Lung microvascular endothelial cell (primary cell): ENCODE measurements at places on chromosomes 12 and 14. TPM values are rescaled to one million over a fixed set of nuclear protein-coding genes. Genes with fewer than 3 reads are reported as not detected.

DNA sequence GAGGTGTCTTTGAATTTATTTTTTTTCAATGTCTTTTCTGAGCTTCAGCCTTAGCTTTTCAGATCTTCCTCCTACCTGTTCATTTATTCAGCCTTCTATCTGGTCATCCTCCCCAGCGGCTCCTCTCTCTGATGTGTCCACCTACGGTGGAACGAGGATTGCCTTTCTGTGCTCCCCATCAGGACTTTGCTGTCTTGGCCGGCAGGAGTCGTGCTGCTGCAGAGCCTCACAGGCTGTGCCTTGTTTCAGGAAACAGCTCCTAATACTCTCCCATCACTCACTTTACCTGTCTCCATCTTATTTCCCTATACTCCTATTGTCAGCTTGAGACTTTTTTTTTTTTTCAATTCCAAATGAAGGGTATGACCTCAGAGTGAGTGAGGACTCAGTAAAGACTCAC is 76.9 kb downstream of the KICS2 start:
- no peak for DNase-seq

DNA sequence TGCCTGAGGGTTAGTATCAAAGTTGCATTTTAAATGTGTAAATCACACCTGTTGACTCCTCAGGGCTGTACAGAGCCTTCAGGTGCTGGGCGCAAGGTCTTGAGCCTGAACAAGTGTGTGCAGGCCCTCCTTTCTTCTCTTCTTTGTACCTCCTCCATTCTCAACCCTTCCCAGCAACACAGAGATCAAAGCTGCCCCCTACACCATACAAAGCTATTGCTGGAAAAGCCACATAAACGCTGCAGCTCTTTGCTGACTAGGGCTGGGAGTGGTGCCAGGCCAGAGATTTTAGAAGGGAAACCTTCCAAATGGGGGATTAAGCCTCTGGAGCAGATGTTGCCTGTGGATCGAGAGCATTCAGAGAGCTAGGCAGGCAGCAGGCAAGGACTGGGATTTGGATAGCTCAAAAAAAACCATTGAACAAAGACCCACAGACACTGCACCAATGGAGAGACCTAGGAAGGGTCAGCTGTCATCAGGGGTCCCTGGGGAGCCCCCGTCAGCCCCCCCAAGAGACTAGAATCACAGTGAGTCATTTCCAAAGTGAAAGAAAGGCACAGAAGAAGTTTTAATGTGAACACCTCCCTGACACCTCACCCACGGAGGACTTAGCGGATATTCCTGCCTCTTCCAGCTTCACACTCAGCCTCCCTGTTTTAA is 18.2 kb upstream of the SUSD6 start:
- DNase-seq: no peak

GRCh38 chr12:39443929-39444209 is 949 bp upstream of the KIF21A start:
- no peak for DNase-seq

DNA sequence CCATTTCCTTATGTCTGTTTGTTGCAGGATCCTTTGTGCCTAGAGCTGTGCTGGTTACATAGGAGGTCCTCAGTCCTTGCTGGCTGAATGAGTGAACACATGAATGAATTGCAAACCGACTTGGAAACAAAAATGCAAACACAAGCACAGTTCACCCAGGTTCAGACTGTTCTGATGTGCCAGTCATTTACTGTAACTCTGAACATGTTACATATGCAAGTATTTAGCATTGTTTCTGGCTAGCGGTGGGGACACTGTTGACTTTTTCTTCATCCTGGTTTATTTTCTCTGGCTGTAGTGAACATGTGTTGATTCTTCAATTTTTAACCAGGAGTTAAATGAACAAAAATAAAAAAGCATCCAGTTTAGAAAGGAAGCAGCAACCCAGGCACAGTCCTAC is 33.4 kb downstream of the TSPAN9 start:
- no peak for DNase-seq

DNA sequence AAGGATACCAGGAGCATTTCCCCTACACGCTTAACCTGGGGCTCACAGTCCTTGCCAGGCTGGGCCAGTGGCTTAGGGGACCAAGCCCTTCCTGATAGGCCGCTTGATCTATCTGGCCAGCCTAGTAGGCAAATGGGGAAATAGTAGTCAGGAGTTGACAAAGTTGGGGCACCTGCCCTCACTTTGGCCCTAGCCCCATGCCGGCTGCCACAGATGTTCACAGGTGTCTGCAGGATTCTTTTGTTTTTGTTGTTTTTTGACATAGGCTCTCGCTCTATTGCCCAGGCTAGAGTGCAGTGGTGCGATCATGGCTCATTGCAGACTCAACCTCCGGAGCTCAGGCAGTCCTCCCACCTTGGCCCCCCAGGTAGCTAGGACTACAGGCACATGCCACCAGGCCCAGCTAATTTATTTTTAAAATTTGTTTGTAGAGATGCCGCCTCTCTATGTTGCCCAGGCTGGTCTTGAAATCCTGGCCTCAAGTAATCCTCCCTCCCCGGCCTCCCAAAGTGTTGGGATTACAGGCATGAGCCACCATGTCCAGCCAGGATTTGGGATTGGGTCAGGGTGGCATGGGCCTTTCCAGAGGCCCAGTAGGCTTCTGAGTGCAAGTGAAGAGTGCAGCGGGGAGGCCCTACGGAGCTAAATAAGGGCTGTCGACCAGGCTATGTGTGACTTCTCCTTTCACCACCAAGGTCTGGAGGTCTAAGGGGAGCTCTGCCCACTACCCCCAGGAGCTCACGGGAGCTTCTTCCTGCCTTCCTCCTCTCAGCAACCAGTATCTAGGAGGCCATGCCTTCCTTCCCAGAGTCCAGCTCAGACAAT is 15.5 kb upstream of the HDAC7 start:
- DNase-seq: no peak

GRCh38 chr12:89451841-89452251 is 72.8 kb downstream of the GALNT4 start:
- DNase-seq: peak; percentile 91

- DNase-seq: no peak
Measured at GRCh38 chr14:74429221-74429691, 3.2 kb upstream of the SYNDIG1L start.

- no peak for DNase-seq
Measured at GRCh38 chr12:54292083-54292930, 8.5 kb downstream of the NFE2 start.

GRCh38 chr12:39620659-39621658 is 1.4 kb upstream of the ABCD2 start:
- DNase-seq: no peak

- DNase-seq: no peak
Measured at GRCh38 chr12:125114365-125115141, 49.3 kb downstream of the AACS start.

GRCh38 chr12:40157336-40157735 is 51.5 kb upstream of the SLC2A13 start:
- DNase-seq: no peak

GRCh38 chr12:18932715-18933114 is 194.8 kb downstream of the CAPZA3 start:
- DNase-seq: no peak

GRCh38 chr12:49304161-49304560 is 9.2 kb downstream of the PRPH start:
- no peak for DNase-seq

GRCh38 chr12:130649101-130650045 is 66.7 kb downstream of the RIMBP2 start:
- DNase-seq: no peak

GRCh38 chr12:25386831-25387731 is 136.4 kb upstream of the KRAS start:
- DNase-seq: peak; percentile 92

DNA sequence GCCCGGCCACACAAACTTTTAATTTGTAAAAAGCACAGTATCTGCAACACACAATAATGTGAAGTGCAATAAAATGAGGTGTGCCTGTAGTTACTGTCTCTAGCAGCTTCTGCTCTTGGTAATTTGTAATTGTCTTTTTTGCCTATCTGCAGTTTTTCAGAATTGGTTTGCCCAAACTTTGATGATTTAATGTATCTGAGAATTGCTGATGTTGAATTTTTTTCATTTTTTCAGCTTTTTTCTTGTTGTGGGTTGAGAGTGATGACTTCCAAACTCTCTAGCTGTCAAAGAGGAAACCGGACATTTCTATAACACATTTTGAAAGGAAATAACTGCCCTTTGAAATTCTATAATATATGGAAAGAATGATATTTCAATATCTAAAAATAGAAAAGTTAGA is 236.9 kb downstream of the RERGL start:
- DNase-seq: no peak

DNA sequence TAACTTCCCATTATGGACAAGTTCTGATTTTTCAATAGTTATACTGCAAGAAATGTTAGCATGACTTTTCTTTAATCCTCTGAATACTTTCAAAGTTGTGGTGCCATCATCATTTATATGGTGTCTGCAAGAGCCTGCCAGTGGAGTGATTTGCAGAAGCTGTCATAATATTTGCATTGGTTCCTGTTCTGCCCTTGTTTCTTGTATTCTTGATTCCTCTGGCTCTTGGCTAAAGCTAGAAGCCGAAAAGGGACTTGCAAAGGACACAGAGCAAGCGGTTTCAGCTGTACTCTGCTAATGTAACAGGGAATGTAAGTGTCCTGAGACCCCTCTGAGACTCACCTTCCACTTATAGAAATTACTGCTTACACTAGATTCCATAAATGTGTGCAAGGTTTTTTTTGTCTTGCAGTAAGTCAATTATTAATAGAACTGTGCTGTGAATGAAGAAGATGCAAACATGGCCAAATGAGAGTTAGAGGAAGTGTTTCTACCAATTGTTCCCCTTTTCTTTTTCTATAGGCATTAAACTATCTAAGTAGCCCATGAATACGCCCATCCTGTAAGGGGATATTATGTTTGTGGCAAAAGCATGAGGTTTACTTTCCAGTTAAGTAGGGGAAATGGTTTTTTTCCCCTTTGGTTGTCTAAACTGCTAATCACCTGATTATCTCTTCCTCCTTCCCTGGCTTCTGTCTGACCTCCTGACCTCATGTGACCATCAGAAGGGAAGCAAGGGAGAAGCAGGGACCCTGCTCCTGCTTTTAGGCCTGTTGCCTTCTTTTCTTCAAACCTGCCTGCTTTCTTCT is 5.3 kb downstream of the DYRK4 start:
- peak; percentile 23 for DNase-seq

DNA sequence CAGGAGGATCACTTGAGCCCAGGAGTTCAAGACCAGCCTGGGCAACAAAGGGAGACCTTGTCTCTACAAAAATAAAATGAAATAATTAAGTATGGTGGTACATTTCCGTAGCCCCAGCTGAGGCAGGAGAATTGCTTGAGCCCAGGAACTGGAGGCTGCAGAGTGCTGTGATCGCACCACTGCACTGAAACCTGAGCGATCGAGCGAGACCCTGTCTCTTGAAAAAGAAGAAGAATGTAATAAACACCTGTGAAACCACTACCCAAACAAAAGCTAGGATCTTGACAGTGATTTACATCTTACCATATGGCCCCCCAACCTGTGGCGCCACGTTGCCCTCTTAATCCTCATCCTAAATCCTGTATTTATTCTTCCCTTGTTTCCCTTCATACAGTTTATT is 5.7 kb upstream of the DTX1 start:
- DNase-seq: no peak

GRCh38 chr14:52852810-52853521 is 61.6 kb upstream of the GNPNAT1 start:
- peak; percentile 24 for DNase-seq

- no peak for DNase-seq
Measured at GRCh38 chr12:131559517-131560516, 151.1 kb upstream of the SFSWAP start.

- DNase-seq: no peak
Measured at GRCh38 chr14:68655021-68655831, 137.6 kb downstream of the ZFP36L1 start.

GRCh38 chr12:131919051-131919347 is 10.1 kb upstream of the PUS1 start:
- no peak for DNase-seq

The DIO2 gene
- not detected in 2 replicates for total RNA-seq

The RASSF8 gene
- 31.4 and 43.3 TPM in 2 replicates for total RNA-seq

The CLEC1B gene
- not detected in 2 replicates for total RNA-seq

The TSHR gene
- not detected in 2 replicates for total RNA-seq

The PGF gene
- 20.2 and 92.0 TPM in 2 replicates for total RNA-seq

The STXBP6 gene
- total RNA-seq: 6.3 and 16.9 TPM in 2 replicates

The RAPGEF3 gene
- 7.1 and 11.8 TPM in 2 replicates for total RNA-seq

The TMPO gene
- total RNA-seq: 36.1 and 55.1 TPM in 2 replicates

The TAS2R20 gene
- total RNA-seq: 1.1 and 1.8 TPM in 2 replicates

The PTHLH gene
- total RNA-seq: under 0.01 and 0.22 TPM in 2 replicates

The PMEL gene
- total RNA-seq: 0.20 and 0.22 TPM in 2 replicates

The LAG3 gene
- 0.20 and 0.22 TPM in 2 replicates for total RNA-seq

The MANSC1 gene
- total RNA-seq: 5.0 and 5.4 TPM in 2 replicates

The CEBPE gene
- total RNA-seq: not detected in 2 replicates

The HNRNPA1 gene
- 239 and 374 TPM in 2 replicates for total RNA-seq

The NRIP2 gene
- total RNA-seq: not detected in 2 replicates
